ENCODE measurements at places on chromosomes 11 and 22.

- no peak for DNase-seq
These were observed 19.7 kb upstream of the PDGFB start for GRCh38 chr22:39264349-39265038.

DNA sequence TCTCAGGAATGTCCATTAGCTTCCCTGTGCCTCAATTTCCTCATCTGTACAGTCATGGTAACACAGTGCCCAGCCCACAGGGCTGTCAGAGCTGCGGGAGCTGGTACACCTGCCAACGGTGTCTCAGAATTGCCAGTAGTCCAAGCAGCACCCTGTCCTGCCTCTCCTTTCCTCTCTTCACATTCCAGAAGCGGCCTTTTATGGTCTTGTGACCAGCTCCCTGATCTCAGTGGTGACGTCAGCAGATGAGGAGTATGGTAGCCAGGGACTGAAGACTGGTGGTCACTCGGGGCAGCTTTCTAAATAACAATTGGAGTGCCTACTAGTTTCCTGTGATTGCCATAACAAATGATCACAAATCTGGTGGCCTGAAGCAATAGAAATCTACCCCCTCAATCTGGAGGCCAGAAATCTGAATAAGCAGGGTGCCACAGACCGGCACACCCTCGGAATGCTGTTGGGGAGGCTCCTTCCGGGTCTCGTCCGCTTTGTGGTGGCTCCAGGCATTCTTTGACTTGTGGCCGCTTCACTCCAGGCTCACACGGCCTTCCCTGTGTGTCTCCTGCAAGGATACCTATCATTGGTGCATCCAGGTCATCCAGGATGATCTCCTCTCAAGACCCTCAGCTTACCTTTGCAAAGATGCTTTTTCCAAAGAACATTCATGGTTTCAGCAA lies 2.1 kb downstream of the FADD start:
- no peak for DNase-seq

DNA sequence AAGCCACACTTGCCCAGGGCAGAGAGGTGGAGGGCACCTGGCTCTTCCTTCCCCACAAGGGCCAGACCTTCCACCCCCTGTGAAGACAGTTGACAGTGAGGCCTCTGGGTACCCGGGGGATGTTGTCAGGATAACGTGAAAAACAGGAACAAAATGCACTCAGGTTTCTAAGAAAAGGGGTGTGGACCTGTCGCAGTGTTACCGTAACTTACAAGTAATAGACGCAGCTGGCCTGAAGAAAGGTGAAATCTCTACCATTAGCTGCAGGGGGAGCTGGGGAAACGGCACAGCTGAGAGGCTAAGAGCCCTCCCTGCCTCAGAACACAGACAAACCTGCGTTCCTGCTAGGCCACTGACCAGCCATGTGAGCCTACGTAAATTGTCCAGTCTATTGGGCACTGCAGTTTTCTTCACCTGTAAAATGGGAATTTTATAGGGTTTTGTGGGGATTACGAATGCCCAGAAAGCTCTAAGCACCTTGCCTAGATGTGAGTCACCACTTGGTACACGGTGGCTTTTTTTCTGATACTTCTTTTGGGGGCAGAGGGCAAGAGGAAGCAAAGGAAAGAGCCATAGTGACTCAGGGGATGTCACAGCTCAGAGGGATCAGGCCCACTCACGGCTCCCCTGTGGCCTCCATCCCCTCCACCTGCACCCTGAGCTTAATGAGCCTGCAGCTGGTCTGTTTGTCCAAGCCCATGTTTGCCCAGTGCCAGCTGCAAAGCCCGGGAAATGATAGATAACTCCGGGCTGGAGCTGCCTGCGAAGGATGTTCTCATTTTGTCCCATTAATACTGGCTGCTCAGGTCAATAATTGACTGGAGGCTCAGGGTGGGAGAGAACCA lies 18.4 kb upstream of the CABP7 start:
- DNase-seq = peak; percentile 68

- DNase-seq = no peak
These were observed 20.5 kb downstream of the UBE2L3 start for GRCh38 chr22:21587803-21588611.

GRCh38 chr22:41248314-41248713 lies 7.6 kb upstream of the CHADL start:
- DNase-seq = no peak

DNA sequence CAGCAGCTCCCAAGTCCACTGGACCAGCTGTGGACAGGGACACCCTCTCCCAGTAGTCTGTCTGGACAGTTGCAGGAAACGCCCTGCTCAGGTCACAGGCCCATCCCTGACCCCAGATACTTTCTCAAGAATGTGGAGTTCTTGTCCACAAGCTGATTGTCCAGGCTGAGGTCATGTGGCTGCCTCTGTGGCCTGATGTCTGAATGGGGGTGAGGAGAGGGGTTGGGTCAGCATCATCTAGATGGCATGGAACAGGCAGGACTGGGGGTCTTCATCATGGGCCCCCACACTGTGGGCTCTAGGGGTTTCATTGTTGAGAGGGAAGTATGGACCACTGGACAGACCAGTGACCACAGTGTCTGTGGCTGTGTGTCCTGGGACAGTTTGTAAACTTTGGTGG lies 1015.0 kb downstream of the TBC1D22A start:
- no peak for DNase-seq

- no peak for DNase-seq
These were observed 2.0 kb upstream of the C11orf42 start for GRCh38 chr11:6203327-6203726.

DNA sequence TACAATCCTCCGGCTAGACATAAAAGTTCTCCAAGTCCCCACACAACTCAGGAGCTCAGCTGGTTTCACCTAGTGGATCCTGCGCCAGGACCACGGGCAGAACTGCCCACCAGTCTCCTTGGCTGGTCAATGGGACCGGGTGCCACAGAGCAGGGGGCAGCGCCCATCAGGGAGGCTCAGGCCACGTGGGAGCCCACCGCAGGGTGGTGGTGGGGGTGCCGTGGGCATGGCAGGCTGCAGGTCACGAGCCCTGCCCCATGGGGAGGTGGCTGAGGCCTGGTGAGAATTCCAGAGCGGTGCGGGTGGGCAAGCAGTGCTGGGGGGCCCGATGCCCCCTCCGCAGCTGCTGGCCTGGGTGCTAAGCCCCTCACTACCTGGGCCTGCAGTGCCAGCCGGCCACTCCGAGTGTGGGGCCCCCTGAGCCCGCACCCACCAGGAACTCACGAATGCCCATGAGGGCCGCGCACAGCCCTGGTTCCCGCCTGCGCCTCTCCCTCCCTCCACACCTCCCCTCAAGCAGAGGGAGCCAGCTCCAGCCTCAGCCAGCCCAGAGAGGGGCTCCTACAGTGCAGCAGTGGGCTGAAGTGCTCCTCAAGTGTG lies 1091.9 kb upstream of the TENM4 start:
- DNase-seq = no peak

DNA sequence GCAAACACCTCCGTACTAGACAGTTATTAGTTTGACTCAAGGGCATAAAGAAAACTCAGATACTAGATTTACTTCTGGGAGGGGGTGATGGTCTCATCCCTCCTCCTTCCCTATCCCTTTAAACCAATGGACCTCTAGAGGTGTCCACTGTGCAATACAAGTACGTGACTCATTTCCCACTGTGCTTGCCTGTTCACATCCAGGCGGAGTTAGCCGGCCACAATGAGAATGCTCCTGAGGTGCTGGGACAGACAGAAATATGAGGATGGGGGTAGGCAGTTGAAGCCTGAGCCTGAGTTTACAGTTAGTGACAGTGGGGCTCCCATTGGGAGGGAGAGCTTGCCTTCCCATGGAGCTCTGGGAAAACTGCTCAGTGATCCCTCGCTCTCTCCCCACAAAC lies 8.4 kb upstream of the PMM1 start:
- DNase-seq = no peak

DNA sequence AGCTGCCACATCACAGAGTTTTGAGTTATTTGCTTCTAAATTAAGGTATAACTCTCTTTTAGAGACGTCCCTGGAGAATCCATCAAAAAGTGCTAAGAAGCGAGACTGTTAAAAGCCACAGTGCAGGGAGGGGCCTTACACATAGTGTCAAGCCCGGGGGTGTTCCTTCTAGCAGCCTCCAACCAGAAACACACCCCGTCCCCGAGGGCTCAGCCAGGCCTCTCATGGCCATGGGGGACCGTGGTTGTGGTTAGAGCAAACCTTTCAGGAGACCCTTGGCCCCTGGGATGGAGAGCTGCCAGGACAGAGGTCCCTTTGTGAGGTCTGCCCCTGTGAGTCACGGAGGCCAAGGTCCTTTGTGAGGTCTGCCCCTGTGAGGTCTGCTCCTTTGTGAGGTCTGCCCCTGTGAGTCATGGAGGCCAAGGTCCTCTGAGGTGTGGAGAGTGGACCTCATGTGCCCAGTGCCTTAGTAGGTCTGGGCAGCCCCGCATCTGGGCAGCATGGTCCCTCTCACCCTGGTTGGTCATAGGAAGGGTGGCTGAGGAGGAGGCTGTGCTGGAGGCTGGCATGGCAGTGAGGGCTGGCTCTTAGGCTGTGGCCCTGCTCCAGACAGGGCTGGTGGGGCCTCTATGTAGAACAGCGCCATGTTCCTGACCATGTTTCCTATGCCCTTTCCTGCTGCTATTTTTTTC lies 5.4 kb downstream of the GNAZ start:
- DNase-seq = no peak

GRCh38 chr22:47083379-47083986 lies 321.0 kb downstream of the TBC1D22A start:
- peak; percentile 1 for DNase-seq

GRCh38 chr11:58330861-58331260 lies 28.0 kb downstream of the OR5B17 start:
- no peak for DNase-seq

GRCh38 chr22:32777987-32778386 lies 23.5 kb upstream of the TIMP3 start:
- no peak for DNase-seq

GRCh38 chr11:132127900-132128288 lies 757.5 kb downstream of the NTM start:
- no peak for DNase-seq

- no peak for DNase-seq
These were observed 146.1 kb downstream of the LDLRAD3 start for GRCh38 chr11:36089920-36090319.

DNA sequence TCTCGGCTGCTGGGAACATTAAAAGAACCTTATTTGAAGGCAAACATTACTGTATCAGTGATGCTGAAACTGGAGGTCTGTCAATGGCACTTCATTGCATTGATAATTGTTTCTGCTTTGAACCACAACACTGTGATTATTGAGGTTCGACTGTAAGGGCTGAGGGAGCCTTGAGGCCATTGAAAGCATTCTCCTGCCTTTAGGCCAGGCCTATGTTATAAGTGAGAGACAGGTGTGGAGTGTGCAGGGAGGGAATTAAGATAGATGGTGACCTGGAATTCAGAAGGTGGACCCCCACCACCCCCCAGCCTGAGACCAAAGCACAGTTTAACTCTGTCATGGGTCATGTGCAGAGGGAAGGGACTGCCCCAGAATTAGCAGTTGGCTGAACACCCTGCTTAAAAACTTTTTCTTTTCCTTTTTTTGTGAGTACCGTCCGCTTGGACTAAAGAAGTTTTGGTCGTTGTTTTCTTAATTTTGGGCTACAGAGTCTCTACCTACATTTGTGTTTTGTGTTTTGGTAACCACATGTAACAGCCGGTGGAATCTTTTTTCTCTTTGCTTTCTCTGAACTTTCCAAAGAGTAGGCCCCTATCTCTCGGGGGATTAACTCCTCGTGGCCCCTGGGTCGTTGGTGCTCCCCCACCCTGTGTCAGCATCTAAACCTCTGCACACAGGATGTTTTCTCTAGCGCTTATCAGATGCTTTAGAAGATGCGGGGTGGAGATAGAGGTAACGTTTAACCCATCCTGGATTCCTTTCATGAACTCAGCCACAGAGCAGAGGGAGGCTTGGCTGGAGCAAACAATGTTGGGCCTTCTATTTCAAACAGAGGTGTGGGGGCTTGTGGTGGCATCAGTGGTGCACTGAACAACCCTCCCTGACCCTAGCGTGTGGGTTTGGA lies 43.7 kb downstream of the ZBTB16 start:
- DNase-seq = no peak

GRCh38 chr22:49090061-49090852 lies 737.4 kb downstream of the BRD1 start:
- DNase-seq = no peak

DNA sequence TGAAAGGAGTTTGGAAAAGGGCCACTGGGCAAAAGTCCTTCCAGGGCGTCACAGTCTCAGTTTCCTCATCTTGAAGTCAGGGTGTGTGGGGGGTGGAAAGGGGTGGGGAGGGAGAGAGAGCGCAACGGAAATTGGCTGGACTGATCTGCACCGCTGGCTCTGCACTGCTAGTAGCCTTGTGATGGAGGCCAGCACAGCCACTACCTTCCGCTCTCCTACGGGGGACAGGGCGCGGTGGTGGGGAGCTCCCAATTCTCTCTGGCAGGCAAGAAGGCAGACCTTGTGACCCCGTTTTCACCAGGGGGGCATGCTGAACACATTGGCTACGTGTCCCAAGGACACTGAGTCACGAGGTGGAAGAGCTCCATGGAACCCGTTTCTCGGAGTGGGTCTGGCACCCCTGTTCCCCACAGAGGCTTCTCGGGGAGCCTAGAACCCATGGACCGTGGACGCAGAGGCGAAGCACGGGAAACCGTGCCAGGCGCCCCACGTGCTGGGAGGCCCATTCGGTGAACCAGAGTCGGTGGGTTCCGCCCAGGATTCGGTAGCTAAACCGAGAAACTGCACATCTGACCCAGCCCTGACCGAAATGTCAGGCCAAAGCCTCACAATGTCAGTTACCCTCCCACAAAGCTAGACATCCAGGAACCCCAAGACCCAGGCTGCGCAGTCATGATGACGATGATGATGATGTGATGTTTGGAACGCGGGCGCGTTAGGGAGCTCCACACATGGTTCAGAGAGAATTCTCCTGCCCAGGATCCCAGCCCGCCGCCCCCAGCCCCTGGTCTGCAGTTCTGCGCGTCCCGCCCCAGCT lies 28.3 kb upstream of the WNT11 start:
- no peak for DNase-seq

GRCh38 chr11:79925570-79925969 lies 484.7 kb upstream of the TENM4 start:
- no peak for DNase-seq

DNA sequence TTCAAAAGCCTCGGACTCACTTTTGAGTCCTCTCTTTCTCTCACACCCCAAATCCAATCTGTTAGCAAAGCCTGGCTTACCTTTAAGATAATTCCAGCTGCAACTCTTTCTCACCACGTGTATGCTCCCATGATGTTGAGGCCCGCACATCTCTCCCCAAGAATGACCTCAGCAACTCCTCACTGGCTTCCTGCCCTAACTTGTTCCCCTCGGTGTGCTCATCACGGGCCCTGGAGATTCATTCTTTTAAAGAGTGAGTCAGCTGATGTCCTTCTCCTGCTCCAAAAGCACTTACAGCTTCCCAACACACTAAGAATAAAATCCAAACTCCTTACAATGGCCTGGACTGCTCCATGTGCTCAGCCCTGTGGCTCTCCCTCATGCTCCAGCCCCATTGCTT lies 1041.3 kb downstream of the OPCML start:
- DNase-seq = no peak

All from NCI-H345 (cell line).